Activated effector memory CD4-positive, alpha-beta T cell treated with Interleukin-2 at 50 U/mL for 16 hours (primary cell): ENCODE measurements at places on chromosomes 12 and 14.
A peak's percentile ranks its signal among the peaks of the same experiment; 100 is the strongest.

GRCh38 chr12:45933504-45933903, 56.9 kb downstream of the SCAF11 start:
- DNase-seq: no peak

DNA sequence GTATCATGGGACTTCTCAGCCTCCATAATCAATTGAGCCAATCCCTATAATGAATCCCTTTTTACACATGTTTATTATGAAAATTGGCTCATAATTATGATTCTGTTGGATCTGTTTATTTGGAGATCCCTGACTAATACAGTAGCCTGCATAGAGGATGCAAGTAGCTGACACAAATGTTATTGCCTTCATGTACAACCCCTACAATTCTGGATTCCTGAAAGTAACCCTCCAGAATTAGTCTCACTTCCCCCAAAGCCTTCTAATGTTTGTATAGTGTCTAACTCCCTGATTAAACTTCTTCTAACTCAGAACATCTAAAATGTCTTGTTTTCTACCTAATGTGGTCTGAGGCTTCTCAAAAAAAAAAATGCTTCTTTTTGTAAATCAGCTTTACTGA, 6.6 kb upstream of the SMIM10L1 start:
- DNase-seq: no peak

DNA sequence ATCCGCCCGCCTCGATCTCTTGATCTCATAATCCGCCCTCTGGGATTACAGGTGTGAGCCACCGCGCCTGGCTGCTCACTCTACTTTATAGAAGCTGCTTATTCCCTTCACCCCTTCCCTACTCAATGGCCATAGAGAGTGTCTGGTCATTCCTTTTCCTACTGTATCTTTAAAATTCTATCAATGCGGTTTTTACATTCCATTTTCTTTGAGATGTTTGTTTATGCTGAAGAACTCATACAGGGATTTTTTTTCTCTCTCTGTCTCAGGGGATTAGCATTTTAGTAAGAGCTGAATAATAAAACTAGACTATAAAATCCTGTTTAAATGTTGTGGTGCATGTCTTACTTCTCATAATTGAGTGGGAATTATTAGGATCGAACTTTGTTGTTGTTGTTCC, 218.6 kb upstream of the FOXN3 start:
- no peak for DNase-seq

- DNase-seq: no peak
These were observed 869 bp downstream of the APOLD1 start for GRCh38 chr12:12786351-12786705.

- DNase-seq: no peak
These were observed 13.9 kb upstream of the HOXC13 start for GRCh38 chr12:53924521-53925405.

DNA sequence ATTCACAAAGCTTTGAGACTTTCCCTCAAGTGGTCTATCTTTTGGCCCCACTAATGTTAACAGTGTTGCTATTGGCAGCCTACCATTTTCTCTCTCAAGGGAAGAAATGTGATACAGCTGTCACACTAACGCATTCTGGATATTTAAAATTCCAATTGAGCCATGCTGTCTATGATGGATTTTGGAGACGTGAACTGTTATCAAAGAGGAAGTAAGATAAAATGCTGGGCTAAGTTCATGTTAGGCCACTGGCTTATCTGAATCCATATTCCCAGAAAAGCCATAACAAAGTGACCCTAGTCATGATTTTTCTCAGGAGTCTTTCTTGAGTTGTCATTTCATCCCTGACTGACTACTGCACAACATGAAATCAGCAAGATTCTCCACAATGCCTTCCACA, 200.2 kb downstream of the PHLDA1 start:
- no peak for DNase-seq

DNA sequence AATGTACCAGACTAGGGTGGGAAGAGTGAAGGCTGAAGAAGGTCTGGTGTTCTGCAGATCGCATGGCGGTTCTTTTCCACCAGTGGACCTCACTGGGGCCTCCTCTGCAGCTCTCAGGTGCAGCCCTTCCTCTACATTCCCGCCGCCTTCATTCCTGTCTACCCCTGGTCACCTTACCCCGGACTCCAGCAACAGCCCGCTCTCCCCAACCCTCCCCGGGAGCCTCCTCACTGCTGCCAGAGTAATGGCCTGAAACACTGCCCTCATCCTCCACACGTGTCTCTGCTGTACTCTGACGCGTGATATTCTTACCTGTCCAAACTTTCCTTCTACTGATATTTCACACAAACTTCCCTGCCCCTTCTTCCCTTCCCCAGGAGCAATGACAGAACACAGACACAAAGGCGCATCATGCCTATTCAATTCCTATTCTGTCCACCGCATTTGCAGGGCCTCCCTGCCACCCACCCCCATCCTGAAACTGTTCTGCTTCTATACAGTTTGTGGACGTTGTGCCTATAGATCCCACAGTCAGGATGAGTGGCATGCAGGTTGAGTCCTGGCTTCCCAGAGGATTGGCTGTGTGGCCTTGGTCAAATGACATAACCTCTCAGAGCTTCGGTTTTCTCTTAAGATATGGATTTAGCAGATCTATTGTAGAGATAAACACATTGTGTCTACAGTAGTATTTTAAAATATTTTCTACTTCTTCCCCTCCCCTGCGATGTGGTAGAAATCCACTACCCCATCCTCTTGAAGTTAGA, 1.7 kb upstream of the NUAK1 start:
- DNase-seq: no peak

- no peak for DNase-seq
These were observed 73.5 kb downstream of the ARMH4 start for GRCh38 chr14:58078471-58078870.

DNA sequence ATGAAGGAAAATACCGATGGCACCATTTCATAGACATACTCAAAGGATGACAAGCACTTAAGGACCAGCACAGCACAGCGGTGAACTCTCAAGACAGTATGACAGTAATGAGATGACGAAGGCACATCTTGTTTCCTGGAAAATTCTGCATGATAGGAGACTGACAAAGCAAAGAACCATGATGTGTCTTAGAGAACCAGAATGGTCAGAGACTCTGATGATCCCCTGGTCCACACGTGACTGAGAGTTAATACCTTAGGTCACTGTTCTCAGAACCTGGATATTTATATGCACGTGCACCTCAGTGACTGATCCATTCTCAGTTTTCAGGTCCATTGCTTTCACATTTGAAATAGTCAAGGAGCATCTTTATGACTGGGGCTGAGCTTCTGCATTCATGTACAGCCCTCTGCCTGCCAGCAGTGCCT, 35.3 kb downstream of the PROX2 start:
- DNase-seq: no peak

DNA sequence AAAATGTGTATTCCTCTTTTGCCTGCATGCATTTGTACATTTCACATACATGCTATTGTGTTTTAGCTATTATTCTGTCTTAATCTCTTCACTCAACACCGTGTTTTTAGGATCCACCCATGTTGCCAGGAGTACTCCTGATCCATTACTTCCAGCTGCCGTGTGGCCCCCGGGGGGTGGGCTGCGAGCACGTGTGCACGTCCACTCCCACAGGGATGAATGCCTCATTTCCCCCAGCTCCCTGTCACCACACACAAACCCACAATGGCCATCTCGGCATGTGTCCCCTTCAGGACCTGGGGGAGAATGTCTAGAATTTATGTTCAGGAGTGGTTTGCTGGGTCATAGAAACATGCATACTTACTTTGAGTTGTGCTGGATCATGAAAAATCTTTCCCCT, 62.7 kb upstream of the ACTN1 start:
- DNase-seq: no peak

DNA sequence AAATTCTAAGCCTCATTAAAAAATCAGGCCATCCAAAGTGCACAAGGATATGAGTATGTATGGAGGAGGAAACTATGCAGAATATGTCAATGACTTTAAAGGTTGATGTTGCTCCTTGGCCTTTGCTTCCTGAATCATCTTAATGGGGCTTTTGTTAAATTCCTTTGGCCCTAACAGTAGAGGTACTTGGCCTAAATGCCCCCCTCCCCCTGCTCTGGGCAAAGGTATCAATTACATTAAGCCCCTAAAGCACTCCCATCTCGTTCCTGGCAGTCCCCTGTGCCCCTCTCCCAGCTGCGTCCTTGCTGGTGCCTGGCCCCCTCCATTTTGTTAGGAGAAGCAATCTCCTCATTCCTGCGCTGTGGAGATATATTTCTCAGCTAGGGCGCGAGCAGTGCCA, 4.8 kb downstream of the COPZ1 start:
- DNase-seq: no peak

DNA sequence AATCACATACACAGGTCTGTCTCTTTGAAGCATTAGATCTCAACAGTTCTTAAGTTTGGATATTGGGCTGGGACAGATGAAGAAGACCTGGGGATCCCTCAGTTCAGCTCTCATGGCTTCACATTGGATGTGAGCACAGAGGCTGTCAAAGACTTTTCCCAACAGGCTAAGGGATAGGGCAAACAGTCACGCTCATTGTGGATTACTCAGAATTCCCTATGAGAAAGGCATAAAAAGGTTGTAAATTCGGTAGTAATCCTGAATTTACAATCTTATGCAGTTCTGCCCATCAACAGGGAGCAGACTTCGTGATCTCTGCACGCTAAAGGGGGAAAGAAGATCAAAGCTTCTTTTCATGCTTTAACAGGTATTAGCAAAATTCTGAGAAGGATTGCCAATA, 448.4 kb downstream of the DAD1 start:
- no peak for DNase-seq

- DNase-seq: no peak
These were observed 73.4 kb downstream of the C12orf42 start for GRCh38 chr12:103422328-103422727.

GRCh38 chr12:104219908-104220404, 4.4 kb downstream of the TXNRD1 start:
- DNase-seq: peak; percentile 60
